ENCODE measurements at places on chromosomes 6 and 20.

DNA sequence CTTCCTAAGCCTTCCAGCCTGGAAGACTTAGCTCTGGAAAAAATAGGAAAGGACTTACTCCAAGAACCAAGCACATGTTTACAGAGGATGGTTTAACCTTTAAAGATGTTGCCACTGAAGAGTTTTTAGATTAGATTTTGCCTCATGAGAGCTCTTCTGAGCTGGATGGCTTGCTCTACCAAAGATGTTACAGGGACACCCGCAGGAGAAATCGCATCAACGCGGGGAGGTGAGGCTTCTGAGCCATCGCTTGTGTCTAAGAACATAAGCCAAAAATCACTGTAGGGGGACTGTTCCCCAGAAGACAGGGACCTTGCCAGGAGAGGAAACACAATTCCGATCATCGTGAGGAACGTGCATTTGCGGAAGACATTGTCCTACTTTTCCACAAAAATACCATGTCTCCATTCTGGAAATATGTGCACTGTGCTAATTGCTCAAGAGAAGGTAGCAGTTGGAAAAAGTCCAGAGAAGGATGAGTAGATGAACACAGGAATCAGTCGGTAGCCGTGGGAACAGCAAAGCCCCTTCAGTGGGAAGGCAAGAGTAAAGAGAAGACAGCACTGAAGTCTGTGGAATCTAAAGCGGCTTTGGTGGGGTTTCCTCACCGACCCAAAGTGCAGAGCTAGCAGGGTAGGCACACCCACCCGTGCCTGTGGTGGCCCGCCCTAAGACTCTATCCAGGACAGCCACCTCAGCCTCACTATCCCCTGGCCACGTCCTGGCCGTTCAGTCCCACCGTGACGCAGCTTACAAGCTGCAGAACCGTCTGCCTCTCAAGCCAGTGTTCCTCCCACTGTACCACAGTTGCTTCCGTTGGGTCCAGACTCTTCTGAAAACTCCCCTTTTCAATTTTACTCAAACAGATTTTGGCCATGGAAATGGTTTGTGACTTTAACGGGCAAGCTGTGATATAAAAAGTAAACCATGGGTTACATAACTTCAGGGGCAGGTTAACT lies 334.8 kb downstream of the NRN1 start:
- no peak for DNase-seq

GRCh38 chr20:25099601-25100140 lies 17.7 kb upstream of the VSX1 start:
- DNase-seq: no peak

GRCh38 chr6:162973980-162974379 lies 246.2 kb downstream of the PACRG start:
- DNase-seq: no peak

DNA sequence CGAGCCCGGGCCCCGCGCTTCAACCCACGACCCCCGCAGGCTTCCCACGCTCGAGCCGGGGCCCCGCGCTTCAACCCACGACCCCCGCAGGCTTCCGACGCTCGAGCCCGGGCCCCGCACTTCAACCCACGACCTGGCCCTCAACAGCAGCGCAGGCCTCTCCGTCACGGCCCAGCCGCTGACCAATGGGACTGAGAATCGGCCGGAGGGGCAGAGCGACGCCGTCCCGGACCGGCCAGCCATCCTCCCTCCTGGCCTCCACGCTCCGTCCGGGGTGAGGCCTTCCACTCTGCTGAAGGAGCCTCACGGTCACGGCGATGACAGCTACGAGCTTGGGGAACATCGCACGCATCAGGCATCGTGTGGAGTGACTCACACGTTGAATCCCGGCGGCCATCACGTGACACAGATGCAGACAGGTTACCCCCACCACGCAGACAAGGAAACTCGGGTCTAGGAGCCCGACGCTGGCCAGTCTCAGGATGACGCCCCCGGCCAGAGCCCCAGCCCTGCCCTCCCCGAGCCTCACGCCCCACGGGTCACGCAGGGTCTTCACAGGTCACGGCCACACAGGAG lies 6.1 kb downstream of the KCNQ2 start:
- no peak for DNase-seq

DNA sequence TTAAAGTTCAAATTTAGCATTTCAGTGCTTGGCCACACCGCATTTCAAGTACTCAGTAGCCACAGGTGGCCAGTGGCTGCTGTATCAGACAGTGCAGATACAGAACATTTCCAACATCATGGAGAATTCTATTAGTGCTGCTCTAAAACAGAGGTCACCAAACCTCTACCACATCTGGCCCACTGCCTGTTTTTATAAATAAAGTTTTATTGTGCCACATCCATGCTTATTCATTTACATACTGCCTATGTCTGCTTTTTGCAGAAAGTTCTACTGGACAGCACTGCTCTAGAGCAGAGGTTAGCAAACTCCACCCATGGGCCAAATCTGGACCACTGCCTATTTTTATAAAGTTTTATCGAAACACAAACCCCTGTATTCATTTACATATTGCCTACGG lies 3.7 kb upstream of the PTPRT start:
- no peak for DNase-seq

GRCh38 chr6:170287371-170287876 lies 3.5 kb downstream of the DLL1 start:
- DNase-seq: no peak

- no peak for DNase-seq
These were observed 417.3 kb upstream of the ARID1B start for GRCh38 chr6:156359912-156360311.

DNA sequence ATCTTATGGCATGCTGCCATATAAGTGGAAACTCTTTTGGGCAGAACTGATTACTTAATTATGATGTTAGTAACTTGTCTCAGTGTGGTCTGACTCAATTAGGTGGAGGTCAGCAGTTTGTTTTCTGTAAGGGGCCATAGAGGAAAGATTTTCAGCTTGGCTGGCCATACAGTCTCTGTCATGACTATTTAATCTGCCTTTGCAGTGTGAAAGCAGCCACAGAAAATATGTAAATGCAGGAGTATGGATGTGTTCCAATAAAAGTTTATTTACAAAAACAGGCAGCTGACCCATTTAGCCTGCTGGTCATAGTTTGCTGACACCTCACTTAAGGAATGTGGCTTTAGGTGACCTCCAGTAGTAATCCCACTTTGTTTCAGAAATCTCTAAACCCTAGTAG lies 700.7 kb downstream of the EPM2A start:
- DNase-seq: no peak

DNA sequence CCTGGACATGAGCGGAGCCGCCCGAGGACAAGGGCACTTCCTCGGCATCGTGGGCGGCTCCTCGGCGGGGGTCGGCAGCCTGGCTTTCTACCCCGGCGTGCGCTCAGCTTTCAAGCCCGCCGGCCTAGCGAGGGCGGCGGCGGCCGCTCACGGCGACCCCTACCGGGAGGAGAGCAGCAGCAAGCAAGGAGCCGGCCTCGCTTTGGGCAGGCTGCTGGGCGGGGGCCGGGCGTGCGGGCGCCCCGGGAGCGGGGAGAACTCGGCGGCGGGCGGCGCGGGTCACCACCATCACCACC lies 6.7 kb downstream of the PRDM13 start:
- DNase-seq: no peak

Measured in right atrium auricular region (tissue), 2 donors.